AG09319 (cell line): ENCODE measurements at places on chromosomes 2 and 18.

GRCh38 chr2:160358046-160358445 is 135.6 kb downstream of the RBMS1 start:
- DNase-seq = no peak

GRCh38 chr2:10654069-10654468 is 35.7 kb downstream of the NOL10 start:
- no peak for DNase-seq

DNA sequence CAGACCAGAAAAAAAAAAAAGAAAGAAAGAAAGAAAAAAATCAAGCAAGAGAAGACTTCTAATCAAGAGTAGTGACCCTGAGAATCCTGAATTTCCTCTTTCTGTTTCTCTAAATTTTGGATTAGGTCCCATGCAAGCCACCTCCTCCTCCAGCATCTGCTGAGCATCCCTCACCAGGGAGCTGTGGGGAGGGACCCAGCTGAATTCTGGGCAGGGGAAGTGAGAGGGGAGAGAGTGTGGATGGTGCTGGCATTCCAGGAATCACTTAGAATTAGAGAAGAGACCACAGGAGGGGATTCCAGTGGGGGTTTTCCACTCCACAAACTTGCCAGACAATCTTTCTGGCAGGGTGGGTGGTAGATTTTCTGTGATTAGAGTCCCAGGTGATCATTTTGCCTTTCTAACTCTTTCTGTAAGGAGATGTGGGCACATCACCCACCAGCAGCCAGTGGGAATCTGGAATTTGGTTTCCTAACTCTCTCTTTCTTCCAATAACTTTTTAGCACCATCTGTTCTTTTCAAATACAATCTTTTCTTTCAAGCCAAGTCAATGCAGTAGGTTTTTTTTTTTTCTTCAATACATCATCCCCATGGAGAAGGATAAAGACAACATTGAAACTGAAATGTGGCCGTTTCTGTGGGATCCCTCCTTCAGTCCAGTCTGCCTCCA is 279.2 kb downstream of the CLIP4 start:
- DNase-seq = no peak

DNA sequence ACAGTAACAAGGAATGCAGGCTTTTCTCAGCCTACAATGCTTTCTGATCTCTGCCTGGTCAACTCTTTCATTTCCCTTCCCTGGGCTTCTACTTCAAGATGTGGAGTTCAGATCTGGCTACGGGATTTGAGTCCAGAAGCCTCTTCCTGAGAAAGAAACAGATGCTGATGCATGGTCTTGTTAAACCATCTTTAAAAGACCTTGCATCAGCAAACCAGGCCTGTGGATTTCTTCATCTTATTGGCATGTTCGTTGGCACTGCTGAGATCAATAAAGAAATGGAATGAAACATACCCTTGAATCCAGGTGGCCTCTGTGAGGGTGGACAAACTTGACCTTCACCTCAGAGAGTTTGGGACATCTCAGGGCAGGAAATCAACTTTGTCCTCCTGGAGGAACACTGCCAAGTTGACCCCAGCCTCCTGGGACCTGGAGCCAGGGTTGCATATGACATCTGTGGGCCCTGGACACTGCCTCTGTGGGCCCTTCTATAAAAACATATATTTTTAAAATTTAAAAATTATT is 21.4 kb downstream of the IGFBP2 start:
- DNase-seq = no peak
